CD4-positive, alpha-beta T cell treated with Interleukin-15 for 4 hours (primary cell): ENCODE measurements at places on chromosomes 6 and 20.

DNA sequence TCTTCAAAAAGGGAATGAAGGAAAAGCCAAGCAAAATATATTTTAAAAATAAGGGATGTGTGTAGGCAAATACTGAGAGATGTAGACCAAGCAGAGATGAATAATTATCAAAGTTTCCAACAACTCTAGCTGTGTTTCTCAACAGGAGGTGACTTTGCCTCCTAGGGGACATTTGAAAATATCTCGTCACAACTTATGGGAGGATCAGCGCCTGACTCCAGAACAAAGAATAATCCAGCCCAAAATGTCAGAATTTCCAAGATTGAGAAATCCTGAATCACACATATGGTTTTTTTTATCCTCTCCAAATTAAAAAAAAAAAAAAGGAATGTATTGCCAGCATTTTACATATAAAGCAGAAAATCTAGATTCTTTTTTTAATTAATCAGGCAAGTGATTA is 241.2 kb upstream of the ZFP64 start:
- DNase-seq, result no peak

GRCh38 chr6:140711019-140711613 is 1336.7 kb upstream of the CITED2 start:
- DNase-seq, result no peak

DNA sequence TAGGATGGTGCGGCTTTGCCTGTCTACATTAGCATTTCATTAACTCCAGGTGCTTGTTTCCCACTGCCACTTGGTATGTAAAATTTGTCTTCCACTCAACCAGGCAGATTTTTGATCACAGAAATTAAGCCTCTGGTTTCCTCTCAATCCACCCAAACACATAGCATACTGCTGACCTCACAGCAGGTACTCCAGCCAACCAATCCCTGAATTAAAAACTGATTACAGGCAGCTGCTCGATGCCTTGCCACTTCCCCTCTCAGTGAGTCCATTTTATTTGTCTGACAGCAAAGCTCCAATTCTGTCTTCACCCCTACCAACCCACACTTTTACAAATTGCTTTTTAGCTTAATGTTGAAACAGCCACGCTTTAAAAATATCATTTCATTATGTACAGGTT is 95.2 kb downstream of the PLCB1 start:
- no peak for DNase-seq

- DNase-seq, result peak; percentile 35
These were observed 1.9 kb downstream of the BCL2L1 start for GRCh38 chr20:31720486-31721407.

DNA sequence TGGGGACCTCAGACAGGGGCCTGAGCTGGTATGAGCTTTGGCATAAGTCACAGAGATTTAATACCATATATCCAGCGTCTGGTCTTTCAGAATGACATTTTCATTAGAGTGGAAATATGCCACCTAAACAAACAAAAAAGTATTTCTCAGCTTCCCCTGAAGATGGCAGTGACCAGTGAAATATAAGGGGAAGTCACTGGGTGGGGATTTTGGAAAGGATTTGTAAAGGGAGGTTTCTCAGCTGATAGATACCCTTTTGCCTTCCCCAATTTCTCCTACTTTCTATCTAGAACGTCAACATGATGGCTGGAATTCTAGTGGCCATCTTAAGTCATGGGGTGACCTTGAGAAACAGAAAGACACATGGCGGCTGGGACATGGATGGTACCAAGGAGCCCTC is 137.7 kb upstream of the LRFN2 start:
- DNase-seq, result no peak

- no peak for DNase-seq
These were observed 8.1 kb upstream of the OCSTAMP start for GRCh38 chr20:46558511-46558959.

- DNase-seq, result no peak
These were observed 683.3 kb downstream of the QKI start for GRCh38 chr6:164097551-164098398.

- no peak for DNase-seq
These were observed 96.5 kb upstream of the TBX18 start for GRCh38 chr6:84860920-84861319.

GRCh38 chr6:55794136-55794812 is 81.1 kb downstream of the BMP5 start:
- no peak for DNase-seq

DNA sequence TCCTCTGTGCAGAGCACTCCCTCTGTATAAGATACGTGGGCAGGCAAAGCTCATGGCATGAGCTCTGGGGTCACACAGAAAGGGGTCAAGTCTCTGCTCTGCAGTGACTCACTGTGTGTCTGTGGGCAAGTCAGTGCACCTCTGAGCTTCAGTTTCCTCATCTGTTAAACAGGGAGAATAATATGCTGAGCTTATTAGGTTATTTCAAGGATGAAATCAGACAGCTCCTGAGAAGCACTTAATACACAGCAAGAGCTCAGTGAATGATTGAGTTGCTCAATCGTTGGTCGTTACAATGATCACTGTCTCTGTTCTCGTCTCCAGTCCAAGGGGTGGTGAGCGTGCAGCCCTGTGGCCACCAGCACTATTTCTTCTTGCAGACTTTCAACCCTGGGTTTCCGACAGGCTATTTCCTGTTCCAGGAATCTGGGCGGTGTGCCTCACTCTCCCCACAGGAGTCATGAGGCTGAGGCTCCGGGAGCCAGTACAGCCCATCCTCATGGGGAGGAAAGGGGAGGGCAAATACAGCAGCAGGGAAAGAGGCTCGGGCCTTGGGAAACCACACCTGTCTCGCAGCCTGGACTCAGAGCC is 28.9 kb downstream of the KIAA1755 start:
- DNase-seq, result no peak

DNA sequence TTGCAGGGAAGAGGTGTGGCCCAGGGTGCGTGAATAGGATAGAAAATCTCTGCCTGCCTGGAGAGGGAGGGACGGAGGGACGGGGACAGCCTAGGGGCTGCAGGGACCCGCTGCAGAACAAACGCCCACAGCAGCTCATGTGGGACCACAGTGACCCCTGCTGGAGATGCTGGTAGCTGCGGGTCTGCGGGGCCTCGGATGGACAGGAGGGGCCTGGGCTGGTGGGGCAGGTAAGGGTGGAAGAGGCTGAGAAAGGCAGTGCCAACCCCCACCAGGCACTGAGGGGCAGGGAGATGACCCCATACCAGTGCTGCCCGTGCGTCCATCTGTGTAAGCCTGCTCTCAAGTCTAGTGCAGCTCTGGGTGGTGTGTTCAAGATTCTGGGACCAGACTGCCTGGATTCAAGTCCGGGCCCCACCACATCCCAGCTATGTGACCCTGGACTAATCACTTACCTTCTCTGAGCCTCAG is 39.4 kb downstream of the KIAA1755 start:
- DNase-seq, result peak; percentile 58

DNA sequence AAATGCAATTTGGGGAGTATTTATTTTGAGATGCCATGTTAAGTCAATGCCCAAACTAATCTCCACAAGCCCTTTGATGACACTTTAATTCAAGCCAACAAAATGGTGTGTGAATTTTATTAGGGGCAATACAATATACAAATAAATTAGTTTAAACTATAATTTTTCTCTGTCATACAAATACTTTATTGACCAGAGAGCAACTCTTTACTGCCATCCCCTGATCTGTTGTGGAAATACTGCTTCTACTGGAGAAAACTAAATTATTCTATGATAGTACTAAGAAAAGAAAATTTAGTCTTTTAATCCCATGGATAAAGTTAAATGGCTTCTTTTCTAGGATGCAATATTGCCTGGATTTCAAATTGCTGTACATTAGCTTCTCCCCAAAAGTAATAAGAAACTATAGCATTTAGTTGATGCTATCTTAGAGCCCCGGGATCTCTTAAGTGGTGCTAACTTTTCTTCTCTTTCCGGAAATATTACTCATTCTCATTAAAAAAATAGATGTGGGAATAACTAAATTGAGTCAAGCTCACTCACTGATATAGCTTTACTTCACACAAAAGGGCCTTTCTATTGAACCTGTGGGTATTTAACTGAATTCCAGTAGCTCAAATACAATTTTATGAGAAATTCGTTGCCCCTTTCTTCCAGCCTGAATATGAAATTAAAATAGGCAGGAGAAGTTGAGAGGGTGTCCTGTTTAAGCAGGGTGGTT is 49.2 kb downstream of the SMPDL3A start:
- DNase-seq, result no peak

DNA sequence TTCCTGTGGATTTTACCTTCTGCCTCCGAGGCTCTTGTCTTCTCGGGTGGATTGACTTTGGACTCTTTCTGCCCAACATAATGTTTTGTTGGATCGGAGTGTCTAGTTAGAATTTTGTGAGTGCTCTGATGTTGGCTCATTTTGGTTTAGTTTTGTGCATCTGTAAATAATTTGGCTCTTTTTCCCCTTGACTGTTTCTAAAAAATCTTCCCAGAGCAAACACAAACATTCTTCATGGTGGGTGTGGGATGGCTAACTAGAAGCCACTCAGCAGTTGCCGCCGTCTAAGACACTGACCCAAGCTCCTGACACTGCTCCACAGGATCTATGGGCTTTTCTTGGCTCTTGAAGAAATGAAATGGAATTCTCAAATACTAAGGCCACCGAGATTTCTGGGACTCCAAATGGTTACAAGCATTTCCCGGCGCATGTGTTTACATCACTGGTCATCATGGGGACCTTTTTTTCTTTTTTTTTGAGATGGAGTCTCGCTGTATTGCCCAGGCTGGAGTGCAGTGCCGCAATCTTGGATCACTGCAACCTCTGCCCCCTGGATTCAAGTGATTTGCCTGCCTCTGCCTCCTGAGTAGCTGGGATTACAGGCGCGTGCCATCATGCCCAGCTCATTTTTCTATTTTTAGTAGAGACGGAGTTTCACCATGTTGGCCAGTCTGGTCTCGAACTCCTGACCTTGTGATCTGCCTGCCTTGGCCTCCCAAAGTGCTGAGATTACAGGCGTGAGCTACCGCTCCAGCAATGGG is 92.0 kb upstream of the FRMD1 start:
- no peak for DNase-seq

GRCh38 chr20:34070859-34071258 is 41.2 kb downstream of the EIF2S2 start:
- DNase-seq, result no peak

DNA sequence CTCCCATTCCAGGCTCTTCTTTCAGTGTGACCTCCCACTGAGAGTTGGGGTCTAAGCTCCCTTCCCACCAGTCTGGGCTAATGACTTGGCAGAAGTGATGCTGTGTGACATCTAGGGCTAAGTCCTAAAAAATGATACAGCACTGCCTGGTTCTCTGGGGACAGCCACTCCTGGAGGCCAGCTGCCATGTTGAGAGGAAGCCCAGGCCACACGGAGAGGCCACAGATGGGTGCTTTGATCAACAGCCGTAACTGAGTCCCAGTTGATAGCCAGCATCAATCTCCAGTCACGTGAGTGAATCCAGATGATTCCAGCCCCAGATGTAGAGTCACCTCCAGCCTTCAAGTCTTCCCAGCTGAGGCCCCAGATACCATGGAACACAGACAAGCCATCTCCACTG is 13.8 kb downstream of the SUN5 start:
- no peak for DNase-seq

GRCh38 chr20:51563486-51564332 is 21.2 kb upstream of the NFATC2 start:
- peak; percentile 20 for DNase-seq

DNA sequence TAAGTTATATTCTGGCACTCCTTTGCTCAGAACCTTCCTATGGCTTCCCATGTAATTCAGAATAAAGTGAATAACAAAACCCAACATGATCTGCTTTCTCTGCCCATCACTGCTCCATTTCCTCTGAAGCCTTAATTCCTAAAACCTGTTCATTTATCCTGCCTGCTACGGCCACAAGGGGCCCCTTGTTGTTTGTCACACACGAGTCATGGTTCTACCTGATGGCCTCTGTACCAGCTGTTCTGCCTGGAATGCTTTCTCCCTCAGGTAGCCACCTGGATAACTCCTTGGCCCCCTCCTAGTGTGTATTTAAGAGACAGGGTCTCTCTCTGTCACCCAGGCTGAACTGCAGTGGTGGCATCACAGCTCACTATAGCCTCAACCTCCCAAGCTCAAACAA is 26.8 kb downstream of the ERGIC3 start:
- DNase-seq, result no peak

DNA sequence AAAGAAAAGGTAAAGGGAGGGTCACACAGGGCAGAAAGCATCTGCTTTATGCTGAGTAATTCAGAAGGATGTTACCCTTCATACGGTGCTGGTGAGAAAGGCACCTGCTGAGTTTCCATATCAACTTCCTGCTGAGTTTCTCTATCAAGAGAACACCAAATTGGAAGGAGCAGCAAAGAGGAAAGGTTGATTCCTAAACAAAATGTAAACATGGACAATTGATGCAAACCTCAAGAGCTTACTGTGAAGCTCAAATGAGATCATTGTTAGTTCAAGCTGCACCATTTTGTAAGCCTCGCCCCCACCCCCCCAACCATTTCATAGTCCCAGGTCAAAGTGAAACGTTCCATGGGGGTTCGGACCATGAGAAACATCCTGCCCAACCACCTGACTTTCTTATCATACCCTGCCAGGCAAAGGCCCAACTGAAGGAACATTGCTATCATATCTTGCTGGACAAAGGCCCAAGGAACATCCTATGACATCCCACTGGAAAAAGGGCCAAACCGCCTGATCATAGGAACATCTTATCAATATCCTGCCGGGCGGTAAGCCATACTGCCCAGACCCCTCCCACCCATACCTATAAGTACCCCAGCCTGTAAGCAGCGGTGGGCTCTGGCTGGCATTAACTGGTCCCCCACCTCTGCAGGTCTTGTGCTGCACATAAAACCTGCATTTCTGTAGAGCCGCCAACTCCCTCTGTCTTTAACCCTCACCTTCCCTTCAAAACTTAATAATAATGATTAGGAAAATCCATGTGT is 171.6 kb downstream of the UBE3D start:
- no peak for DNase-seq

GRCh38 chr20:49794336-49795134 is 18.1 kb upstream of the SLC9A8 start:
- peak; percentile 19 for DNase-seq

- no peak for DNase-seq
These were observed 8.9 kb upstream of the TMEM14A start for GRCh38 chr6:52662031-52662430.

DNA sequence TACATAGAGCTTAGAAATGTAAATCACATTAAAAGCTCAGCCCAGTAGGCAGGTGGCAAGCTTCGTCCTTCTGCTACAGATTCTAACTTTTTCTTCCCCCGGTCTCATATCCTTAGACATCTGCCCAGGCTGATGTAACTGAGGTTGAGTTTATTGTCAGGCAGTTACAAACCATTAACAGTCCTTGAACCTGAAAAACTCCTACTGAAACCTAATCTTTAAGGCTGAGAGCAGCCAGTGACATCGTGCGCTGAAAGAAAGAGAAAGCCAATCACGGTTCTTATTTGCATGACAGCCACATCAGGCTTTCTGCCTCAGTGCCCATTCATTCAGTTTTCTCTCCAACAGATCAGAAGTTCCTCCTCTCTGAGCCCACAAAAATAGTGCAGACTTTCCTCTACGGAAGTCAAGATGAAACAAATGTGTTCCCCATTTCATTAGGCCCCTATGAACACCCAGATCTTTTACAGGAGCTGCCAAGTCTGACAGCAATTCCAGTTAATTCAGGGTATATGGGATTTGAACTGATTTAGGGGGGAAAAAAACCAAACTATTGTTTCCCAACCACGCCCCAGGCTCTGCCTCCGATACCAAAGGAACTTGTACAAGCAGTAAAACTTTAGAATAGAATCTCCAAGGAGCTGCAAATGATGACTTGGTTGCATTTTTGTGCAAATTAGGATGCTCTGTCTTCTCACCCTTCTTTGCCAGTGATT is at the start of gene NHSL1:
TSS of gene NHSL1 (minus strand) at position 192 of the 716 bp plus-strand sequence. CDS start 204 bp downstream, outside the sequence.
- DNase-seq, result no peak
